T-helper 9 cell (primary cell): ENCODE measurements at places on chromosomes 12 and 14.

DNA sequence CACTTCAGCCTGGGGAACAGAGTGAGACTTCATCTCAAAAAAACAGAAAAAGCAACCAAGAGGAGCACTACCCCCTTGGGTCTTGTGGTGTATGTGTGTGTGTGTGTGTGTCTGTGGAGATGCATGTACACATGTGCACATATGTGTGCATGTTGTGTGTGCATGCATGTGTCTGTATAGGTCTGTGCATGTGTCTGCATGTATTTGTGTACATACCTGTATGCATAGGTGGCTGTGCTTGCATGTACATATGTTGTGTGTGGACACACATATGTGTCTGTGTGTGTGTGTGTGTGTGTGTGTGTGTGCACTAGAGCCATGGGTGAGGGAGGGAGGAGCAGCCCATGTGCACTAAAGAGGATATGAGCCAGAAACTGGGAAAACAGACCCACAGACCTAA is 49.1 kb downstream of the ARL6IP4 start:
- no peak for DNase-seq

DNA sequence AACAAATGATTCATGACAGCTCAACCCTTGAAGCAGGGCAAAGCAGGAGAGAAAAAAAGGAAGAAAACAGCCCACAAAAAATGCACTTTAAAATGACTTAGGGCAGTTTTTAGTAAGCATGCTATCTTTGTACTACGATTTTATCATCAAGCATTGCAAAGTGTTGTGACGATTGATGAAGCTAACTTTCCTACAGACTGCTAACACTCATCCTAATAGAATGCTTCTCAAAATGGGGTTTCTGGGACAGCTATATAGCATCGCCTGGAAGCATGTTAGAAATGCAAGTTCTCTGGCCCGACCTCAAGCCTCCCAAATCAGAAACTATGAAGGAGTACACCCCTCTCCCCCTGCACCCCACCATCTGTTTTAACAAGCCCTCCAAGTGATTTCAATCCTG is 256.4 kb downstream of the SSPN start:
- DNase-seq: no peak

GRCh38 chr12:24960222-24960855 is 11.4 kb upstream of the BCAT1 start:
- no peak for DNase-seq

- no peak for DNase-seq
These were observed 92.5 kb downstream of the VCPKMT start for GRCh38 chr14:50023671-50024490.

GRCh38 chr12:89733579-89734201 is 25.1 kb upstream of the ATP2B1 start:
- no peak for DNase-seq

- no peak for DNase-seq
These were observed 85.7 kb downstream of the KIF26A start for GRCh38 chr14:104224131-104224505.

GRCh38 chr14:22303589-22304195 is 285.3 kb downstream of the DAD1 start:
- no peak for DNase-seq

- no peak for DNase-seq
These were observed 80.7 kb upstream of the METAP2 start for GRCh38 chr12:95393191-95393790.

DNA sequence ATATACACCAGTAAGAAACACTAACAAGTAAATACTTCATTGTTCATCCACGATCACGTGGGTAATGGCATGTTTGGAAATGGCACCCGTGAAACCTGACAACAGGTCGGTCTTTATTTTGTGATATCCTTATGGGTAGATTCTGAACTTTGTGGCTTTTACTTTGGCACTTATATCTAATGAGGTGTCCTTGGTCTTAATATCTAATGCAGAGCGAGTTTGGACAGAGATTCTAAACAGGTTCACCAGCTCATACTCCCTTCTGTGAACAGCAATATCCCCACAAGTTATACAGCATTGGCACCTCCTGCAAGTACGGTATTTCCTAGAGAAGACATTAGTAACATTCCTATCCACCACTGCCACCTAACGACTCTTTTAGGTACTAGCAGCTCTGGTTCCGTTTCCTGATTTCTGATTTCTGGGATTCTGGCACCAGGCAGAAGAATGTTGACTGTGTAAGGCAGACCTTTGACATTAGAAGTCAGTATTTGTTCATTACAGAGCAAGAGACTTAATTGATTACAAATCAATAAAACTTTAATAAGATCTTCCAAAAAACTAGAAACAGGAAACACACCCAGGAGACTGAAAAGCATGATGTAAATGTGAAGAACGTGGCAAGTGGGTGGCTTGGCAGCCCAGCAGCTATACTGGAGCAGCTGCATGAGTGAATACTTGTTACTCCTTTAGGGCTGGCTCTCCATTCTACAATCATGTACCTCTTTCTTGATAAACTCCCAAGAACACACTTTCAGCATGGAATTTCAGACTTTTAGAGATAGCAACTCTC is 2.5 kb downstream of the ANG start:
- DNase-seq: peak; percentile 19
